ENCODE measurements at places on chromosomes 16 and 17. TPM values are rescaled to one million over a fixed set of nuclear protein-coding genes. Genes with fewer than 3 reads are reported as not detected.
A peak's percentile ranks its signal among the peaks of the same experiment; 100 is the strongest.

Gene ASIC2
- not detected for total RNA-seq

DNA sequence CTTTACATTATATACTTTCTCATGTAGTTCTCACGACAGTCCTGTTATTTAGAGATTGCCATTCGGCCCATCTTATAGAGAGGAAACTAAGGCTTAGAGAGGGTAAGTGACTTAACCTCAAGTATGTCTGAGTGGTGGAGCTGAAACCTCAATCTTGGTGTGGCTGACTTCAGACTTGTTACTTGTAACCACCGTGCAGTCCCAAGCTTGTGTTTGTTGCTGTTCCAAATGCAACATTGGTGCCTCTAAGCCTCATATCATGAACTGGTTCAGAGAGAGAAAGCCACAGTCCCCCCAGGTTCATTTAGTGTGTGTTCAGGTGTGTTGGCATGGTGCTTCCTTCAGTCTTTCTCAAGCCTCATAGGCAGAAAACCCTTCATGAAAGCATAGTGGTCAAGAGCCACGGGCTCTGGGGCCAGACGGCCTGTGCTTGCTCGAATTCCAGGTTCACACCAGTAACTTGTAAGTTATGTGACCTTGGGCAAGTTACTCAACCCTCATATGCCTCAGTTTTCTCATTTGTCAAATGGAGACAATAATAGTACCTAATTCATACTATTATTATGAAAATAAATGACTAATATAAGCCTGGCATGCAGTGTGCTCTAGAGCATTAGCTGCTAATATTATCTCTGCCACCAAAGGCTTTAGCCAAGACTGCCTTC, 39.9 kb downstream of the CDH1 start:
- no peak overlapping the region for H3K4me3 ChIP-seq
- no peaks in the 10 kb centered on the region for H3K36me3 ChIP-seq
- no peak overlapping the region for H3K27ac ChIP-seq
- no peaks in the 10 kb centered on the region for H3K4me1 ChIP-seq
- H3K27me3 ChIP-seq = no peaks in the 10 kb centered on the region
- no peak for DNase-seq

- no peaks in the 10 kb centered on the region for H3K36me3 ChIP-seq
- H3K4me1 ChIP-seq = peaks cover 3% of the 10 kb centered on the region
- peaks cover 5% of the 10 kb centered on the region for H3K27me3 ChIP-seq
- DNase-seq = peak; percentile 11
- no peak overlapping the region for H3K4me3 ChIP-seq
These were observed 24.8 kb upstream of the BPTF start for GRCh38 chr17:67800495-67800928.

GRCh38 chr17:43857957-43858600, 11.1 kb downstream of the CD300LG start:
- H3K4me3 ChIP-seq = no peak overlapping the region
- no peak overlapping the region for H3K27ac ChIP-seq
- H3K36me3 ChIP-seq = no peaks in the 10 kb centered on the region
- H3K4me1 ChIP-seq = no peaks in the 10 kb centered on the region
- peaks cover 52% of the 10 kb centered on the region for H3K27me3 ChIP-seq
- no peak for DNase-seq

Gene PRKCB
- total RNA-seq = 137 TPM

GRCh38 chr17:37220607-37220953, 155.2 kb upstream of the C17orf78 start:
- H3K36me3 ChIP-seq = peaks cover 4% of the 10 kb centered on the region
- no peak overlapping the region for H3K4me3 ChIP-seq
- peaks cover 6% of the 10 kb centered on the region for H3K4me1 ChIP-seq
- no peaks in the 10 kb centered on the region for H3K27me3 ChIP-seq

DNA sequence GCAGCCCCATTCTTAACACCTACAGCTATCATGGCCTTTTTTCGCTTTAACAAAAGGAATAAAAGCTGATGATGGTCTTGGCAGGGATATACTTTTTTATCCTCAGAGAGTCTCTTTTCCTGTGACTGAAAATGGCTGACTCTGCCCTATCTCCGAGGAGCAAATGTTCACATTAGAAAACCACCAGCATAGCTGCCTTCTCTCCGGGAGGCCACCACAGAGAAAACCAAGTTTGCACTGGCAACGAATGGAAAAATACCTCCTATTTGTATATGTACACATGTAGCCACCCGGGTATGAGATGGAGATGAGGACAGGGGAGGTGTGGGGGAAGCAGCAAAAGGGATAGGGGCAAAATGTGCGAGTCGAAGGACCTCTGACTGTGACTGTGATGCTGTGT, 88.2 kb downstream of the STX8 start:
- DNase-seq = no peak
- H3K4me3 ChIP-seq = no peak overlapping the region

DNA sequence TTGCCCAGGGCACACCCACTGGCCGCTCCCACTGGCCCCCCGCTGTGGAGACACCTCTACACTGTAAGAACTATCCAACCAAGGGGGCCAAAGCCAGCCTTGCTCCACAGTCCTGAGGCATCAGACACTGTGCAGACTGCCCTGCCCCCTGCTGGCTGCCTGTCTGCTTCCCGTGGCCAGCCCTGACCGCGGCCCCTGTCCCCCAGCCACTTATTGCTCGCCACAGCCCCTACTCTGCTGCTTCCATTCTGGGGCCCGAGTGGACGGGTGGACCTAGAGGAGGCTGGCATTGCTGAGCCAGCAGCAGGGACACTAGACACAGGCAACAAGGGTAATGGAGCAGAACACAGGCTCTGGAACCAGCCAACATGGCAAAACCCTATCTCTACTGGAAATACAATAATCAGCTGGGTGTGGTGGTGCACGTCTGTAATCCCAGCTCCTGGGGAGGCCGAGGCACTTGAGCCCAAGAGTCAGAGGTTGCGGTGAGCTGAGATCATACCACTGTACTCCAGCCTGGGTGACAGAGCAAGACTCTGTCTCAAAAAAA, 19.7 kb upstream of the LRRC37A3 start:
- H3K4me3 ChIP-seq = no peak overlapping the region
- peak overlapping the region; percentile 47 for H3K27ac ChIP-seq
- no peaks in the 10 kb centered on the region for H3K36me3 ChIP-seq
- peaks cover 12% of the 10 kb centered on the region for H3K27me3 ChIP-seq

DNA sequence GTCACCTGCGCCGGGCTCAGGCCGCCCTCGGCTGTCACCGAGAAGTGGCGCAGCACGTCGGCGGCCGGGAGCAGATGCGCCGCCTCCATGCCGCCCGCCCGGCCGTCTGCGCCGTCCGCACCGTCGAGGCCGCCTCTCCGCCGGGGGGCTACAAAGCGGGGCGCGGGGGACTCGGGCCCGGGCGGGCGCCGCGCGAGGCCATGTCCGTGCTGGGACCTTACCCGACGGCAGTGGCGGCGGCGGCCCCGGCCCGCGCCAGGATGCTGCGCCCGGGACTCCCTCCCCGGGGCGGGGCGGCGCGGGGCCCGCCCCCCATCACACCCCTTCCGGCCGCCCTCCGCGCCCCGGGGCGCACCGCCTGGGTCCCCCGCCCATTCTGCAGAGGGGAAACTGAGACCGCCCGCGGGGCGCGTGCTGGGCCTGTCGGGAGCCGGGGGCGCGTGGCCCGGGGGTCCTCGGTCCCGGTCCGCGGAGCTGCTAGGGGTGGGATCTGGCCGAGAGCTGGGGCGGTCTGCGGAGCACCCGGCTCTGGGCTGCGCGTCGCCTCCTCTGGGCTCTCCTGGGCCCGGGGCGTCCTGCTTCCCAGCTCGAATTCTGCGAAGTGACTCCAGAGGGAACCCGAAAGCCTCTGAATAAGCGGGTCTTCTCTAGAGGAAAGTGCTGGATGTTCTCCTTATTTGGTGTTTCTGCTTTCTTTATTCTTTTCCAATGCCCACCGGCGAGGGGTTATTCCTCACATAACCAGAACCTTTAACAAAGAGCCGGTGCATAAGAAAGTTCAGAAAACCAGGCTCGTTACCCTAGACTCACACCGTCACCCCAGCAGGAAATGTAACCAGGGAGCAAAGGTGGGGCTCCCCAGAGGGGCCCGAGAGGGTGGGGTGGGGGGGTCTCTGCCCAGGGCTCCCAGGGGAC, at the start of gene ATP2A3:
TSS of gene ATP2A3 (minus strand) at position 235 of the 915 bp plus-strand sequence. CDS start at position 89, 146 bp downstream.
- peak within 1 kb of the TSS; percentile 90 for H3K27ac ChIP-seq
- no peaks in the 10 kb centered on the region for H3K27me3 ChIP-seq
- H3K36me3 ChIP-seq = no peaks in the 10 kb centered on the region
- peak within 1 kb of the TSS; percentile 93 for H3K4me3 ChIP-seq

Gene TBX2
- total RNA-seq = 0.50 TPM

DNA sequence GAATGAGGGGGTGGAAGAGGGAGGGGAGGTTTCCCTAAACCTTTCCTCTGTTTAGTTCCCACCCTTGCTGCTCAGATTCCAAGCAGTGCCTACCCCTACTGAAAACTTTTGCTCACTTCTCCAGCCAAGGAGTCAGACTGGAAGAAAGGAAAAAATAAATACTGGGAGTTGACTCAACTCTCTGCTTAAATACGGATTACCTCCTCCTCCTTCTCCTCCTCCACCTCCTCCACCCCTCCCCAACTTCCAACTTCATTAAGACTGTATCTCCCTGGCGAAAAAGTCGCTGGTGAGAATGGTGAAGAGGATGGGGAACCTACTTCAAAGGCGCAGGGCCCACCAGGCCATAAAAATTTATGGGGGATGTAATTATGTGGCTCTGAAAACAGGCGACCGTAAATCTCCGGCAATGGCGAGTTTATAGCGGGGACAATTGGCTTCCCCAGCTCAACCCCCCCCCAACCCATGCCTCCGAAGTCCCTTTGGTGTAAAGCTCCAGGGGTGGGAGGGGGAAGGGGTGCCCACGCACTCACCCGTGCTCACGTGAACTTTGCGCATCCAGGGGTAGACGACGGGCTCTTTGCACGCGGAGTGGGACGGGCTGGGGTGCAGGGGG, 712 bp downstream of the HOXB4 start:
- H3K4me3 ChIP-seq = peak overlapping the region; percentile 81
- peaks cover 43% of the 10 kb centered on the region for H3K4me1 ChIP-seq
- peaks cover 2% of the 10 kb centered on the region for H3K36me3 ChIP-seq
- peaks cover 36% of the 10 kb centered on the region for H3K27me3 ChIP-seq

DNA sequence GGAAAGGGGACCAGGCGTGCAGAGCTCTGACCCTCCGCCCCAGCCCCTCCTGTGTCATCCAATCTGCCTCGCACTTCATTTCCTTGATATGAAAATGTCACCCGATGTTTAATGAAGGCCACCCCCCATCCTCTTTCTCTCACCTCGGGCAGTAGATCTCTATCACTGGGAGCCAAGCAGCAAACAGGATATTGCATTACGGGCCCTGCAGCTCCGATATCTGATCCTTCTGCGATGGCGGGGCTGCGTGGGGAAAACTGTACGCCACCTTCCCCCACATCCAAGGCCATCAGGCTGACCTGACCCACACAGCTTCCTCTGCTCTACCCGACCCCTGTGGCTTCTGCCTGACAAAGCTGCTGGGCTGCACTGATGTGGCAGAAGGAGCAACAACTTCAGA, 74.9 kb downstream of the DYNLRB2 start:
- no peak for DNase-seq
- no peaks in the 10 kb centered on the region for H3K27me3 ChIP-seq
- no peak overlapping the region for H3K4me3 ChIP-seq
- H3K4me1 ChIP-seq = no peaks in the 10 kb centered on the region

Gene BAIAP3
- 20.0 TPM for total RNA-seq

Gene CHMP6
- total RNA-seq = 21.0 TPM

GRCh38 chr16:83365166-83365565, 442.6 kb upstream of the HSBP1 start:
- DNase-seq = no peak
- no peaks in the 10 kb centered on the region for H3K36me3 ChIP-seq
- H3K4me1 ChIP-seq = no peaks in the 10 kb centered on the region
- no peak overlapping the region for H3K27ac ChIP-seq
- no peak overlapping the region for H3K4me3 ChIP-seq

GRCh38 chr17:10757067-10757466, 27.2 kb upstream of the TMEM220 start:
- peaks cover 2% of the 10 kb centered on the region for H3K36me3 ChIP-seq
- H3K27me3 ChIP-seq = peaks cover 6% of the 10 kb centered on the region
- DNase-seq = no peak

Gene KRTAP1-1
- total RNA-seq = not detected

Gene HOXB7
- 0.82 TPM for total RNA-seq

DNA sequence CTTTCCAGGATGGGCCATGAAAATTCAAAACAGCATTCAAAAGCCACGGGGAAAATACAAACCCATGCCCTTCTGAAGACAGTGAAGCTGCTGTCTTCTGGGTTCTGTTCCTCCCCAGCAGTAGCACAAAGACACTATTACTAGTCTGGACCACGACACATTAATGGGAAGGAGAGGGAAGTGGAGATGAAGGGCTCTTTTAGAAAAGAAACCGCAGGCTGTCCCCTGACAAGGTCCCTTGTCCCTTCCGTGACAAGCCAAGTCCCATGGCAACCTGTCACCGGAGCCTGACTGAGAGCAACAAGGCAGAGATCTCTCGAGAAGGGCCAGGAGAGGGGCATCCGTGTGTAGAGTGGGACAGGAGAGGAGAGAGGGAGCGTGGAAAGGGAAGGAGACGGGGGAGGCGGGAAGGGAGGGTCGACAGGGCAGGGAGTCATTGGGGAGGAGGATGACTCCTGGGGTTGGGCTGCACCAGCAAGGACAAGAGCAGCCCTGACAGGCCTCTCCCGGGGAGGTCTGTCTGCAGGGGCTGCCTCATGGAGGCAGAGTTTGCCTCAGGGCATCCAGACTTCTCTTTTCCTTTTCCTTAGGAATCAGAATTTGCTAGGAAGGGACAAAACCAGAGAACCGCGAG, 436.2 kb downstream of the SLC39A11 start:
- no peaks in the 10 kb centered on the region for H3K36me3 ChIP-seq
- H3K27ac ChIP-seq = no peak overlapping the region
- no peak for DNase-seq
- H3K27me3 ChIP-seq = no peaks in the 10 kb centered on the region
- no peak overlapping the region for H3K4me3 ChIP-seq

GRCh38 chr17:351449-351738, 1.2 kb downstream of the RPH3AL start:
- H3K4me3 ChIP-seq = peak overlapping the region; percentile 66
- no peak overlapping the region for H3K27ac ChIP-seq

Gene PPP1R27
- total RNA-seq = not detected

GRCh38 chr17:61470530-61471136, 18.4 kb downstream of the TBX4 start:
- DNase-seq = no peak
- no peaks in the 10 kb centered on the region for H3K4me1 ChIP-seq
- no peak overlapping the region for H3K27ac ChIP-seq
- peaks cover 54% of the 10 kb centered on the region for H3K27me3 ChIP-seq
- peaks cover 3% of the 10 kb centered on the region for H3K36me3 ChIP-seq

Gene ALOXE3
- total RNA-seq = not detected
